ENCODE measurements at places on chromosomes 2 and 18.
A peak's percentile ranks its signal among the peaks of the same experiment; 100 is the strongest.

DNA sequence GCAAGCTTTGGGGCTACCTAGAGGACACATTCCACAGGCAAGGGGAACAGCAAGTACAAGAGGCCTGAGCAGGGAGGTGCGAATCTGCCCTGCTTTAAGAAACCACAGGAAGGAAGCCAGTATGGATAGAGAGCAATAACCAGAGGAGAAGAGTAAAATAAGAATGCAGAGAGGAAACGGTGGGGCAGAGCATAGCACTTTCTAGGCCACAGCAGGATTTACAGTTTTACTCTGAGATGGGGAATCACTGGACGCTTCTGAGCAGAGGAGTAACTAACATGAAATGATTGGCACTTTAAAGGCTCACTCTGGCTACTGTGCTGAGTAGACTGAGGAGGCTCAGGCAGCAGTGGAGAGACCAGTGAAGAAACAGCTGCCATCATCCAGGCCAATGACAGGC lies 23.8 kb downstream of the AAK1 start:
- DNase-seq: no peak

DNA sequence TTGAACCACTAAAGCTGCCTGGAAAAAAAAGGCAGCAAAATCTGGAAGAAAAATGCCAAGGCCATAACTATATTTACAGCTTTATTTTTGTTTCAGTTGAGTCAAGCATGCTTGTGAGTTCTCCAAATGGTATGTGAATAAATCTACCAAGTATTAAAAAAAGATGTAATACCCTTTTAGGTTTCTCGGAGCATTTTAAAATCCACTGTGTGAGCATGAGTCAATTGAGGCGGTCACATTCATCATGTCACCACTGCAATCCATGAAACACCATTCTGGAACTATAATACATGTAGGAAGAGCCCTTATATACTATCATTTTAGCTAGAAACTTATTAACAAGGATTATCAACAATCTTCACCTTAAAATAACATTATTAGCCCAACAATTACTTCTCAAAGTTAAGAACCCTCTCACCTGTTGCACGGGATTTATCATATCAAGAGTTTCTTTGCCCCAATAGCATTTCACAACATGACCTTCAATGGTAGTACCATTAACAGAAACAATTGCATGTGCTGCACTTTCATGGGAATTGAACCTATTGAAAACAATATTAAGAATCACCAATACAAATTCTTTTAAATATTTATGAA lies 24.2 kb upstream of the C2orf42 start:
- no peak for DNase-seq

DNA sequence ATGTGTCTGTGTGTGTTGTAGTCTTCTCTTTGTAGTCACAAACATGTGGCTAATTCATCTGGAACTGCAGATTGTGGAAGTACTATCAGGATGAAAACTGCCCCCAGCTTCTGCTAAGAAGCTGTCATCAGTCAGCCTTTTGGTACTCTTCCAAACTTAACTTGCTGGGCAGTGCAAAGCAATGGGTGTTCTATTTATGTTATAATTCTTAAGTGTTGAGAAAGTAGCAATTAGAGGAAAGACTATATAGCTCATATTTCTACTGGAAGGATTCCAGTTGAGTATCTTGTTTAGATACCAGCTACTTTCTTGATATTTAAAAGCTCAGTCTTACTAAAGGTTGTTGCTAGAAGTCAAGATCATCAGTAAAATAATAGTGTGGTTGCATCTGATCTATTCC lies 52.1 kb downstream of the SLC38A11 start:
- DNase-seq: no peak

DNA sequence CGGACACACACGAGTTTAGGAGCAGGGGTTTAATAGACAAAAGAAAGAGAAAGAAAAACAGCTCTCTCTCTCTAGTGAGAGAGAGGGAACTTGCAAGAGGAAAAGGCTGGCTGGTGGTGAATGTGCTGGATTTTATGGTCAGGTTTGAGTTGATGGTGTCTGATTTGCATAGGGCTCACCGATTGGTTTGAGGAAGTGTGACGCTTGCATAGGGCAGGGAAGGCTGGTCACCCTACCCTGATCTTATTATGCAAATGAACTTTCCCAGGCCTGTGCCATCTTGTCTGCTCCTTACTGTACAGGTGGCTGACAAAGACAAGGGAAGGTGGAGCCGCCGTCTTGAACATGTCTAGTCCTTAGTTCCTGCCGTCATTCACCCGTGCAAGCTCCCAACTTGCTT lies 408.9 kb downstream of the RIT2 start:
- no peak for DNase-seq

- no peak for DNase-seq
Observed at GRCh38 chr2:176488431-176488830, 219.2 kb downstream of the MTX2 start.

GRCh38 chr18:42527766-42528165 lies 572.7 kb downstream of the PIK3C3 start:
- DNase-seq: no peak

DNA sequence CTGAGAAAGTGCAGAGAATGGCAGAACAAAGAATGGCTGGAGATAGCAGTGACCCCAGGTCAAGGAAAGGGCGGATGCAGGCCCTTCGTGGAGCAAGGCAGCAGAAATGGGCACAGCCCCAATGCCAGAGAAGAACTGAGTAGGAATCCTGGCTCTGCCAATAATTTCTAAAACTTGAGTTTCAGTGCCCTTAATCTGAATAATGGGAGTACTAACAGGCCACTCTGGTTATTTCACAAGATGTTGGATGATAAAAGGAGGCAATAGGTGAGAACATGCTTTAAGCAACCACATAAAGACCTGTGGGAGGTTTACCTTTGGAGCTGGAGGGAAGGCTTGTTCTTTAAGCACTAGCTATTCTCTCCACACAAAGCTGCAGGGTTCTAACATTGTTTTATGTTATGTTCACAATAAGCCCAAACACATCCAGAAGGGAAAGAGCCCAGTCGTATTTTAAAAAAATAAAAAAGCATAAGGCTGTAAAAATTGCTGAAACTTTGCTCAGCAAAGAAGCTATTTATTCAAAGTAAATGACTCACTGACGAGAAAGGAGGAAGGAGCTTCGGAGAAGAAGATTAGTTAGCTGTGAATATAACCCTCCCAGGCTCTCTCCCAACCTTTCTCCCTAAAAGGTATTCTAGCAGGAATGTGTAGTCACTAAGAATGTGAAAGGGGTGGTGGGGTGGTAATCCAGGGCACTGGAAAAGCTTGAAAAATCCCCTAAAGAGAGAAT lies 470.2 kb downstream of the TXNL1 start:
- no peak for DNase-seq

- peak; percentile 0 for DNase-seq
Observed at GRCh38 chr18:29060349-29060748, 883.4 kb upstream of the CDH2 start.

GRCh38 chr2:49924044-49924817 lies 769.9 kb upstream of the FSHR start:
- no peak for DNase-seq

GRCh38 chr2:60410456-60411146 lies 142.9 kb downstream of the BCL11A start:
- no peak for DNase-seq

DNA sequence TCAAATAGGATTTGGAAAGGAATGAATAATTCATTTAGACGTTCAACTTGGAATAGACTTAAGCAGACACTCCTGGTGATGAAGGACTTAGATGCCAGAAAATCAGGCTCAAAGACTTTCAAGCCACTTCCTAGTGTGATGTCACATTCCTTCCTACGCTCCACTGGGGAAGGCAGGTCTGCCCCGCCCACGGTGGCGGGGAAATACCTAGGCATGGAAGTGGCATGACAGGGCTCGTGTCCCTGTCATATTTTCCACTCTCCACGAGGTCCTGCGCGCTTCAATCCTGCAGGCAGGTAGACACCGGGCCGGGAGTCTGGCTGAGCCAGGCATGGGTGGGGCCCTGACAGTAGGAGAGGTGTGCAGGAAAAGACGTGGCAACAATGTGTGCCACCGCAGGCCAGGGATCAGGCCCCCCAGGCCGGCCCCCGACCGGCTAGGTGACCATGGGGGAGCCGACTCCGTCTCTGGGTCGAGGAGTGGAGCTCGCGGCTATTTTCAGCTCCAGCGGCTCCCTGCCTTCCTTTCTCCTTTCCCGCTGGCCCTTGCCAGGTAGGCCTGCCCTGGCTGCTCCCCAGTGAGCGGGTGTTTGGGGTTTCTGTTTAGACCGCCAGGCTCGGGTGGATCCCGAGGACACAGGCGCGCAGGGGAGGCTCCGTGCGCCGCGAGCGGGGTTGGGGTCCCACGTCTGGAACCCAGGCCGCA lies at the start of gene IL1RL2:
IL1RL2 (plus strand) TSS at position 233 of the 705 bp plus-strand sequence. CDS start 845 bp downstream, outside the sequence.
- DNase-seq: no peak

GRCh38 chr18:31077878-31078277 lies 24.3 kb downstream of the DSC2 start:
- no peak for DNase-seq

DNA sequence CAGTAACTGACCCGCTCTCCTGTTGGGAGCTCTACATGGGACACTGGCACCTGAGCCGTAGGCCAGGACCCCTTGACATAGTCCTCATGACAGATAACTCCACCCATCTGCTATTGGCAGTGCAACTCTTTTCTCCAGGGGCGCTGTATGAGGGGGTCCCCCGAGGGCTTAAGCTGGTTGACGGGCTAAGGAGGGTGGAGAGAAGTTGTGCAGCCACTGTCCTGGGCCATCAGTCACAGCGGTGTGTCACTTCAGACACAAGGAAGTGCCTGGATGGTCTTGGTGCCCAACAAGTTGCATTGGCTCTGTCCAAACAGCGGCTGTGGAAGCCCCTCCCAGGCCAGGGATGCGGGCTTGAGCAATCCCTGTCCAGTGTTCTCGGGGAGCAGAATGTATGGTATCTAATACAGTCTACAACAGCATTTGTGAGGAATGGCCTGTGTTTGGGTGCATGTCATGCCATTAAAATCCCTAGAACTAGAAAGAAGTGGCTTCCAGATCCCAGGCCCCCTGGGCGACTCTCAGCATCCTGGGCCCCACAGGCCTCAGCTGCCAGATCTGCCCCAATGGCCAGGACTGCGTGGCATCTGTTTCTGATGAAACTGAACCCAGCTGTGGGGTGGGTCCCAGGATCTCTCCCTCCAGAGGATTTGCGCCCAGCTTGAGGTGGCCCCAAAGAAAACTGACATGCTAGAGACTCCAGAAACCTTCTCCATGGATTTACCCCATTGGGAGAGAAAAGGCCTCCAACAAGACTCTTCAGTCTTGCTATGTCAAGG lies 23.3 kb downstream of the TTC32 start:
- DNase-seq: no peak

GRCh38 chr2:119879502-119879901 lies 119.8 kb downstream of the PTPN4 start:
- DNase-seq: no peak

DNA sequence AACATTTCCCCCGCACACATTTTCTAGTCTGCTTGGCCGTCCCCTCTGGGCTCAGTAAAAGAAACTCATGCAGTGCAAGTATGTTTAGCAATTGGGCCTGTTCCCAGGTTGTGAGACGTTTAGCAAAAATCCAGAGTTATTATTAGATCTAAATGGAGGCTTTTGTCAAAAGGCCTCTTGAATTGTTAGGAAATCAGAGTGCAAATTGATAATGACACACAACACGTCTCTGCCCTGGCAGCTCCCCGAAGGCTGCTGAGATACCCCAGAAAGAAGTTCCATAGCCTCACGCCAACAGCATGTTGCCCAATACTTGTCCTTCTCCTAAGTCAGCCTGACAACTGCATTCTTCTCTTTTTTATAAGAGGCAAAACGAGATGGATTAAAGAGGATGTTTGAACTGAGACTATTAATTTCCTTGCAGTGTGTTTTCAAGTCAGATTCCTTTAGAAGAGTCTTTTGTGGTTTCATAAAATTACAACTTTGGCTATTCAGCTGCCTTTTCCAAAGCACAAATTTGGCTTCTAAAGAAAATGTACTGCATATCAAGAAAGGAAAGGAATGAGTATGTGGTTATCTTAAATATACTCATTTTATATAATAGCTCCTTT lies 202.2 kb downstream of the TRIB2 start:
- DNase-seq: no peak

DNA sequence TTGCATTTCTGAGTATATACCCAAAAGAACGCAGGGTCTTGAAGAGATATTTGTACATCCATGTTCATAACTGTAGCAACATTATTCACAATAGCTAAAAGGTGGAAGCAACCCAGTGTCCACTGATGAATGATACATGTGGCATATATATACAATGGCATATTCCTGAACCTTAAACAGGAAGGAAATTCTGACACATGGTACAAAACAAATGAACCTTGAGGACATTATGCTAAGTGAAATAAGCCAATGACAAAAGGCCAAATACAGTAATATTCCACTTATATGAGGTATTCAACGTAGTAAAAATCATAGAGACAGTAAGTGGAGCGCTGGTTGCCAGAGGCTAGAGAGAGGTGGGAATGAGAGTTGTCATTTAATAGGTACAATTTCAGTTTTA lies 8.1 kb downstream of the AAK1 start:
- no peak for DNase-seq

DNA sequence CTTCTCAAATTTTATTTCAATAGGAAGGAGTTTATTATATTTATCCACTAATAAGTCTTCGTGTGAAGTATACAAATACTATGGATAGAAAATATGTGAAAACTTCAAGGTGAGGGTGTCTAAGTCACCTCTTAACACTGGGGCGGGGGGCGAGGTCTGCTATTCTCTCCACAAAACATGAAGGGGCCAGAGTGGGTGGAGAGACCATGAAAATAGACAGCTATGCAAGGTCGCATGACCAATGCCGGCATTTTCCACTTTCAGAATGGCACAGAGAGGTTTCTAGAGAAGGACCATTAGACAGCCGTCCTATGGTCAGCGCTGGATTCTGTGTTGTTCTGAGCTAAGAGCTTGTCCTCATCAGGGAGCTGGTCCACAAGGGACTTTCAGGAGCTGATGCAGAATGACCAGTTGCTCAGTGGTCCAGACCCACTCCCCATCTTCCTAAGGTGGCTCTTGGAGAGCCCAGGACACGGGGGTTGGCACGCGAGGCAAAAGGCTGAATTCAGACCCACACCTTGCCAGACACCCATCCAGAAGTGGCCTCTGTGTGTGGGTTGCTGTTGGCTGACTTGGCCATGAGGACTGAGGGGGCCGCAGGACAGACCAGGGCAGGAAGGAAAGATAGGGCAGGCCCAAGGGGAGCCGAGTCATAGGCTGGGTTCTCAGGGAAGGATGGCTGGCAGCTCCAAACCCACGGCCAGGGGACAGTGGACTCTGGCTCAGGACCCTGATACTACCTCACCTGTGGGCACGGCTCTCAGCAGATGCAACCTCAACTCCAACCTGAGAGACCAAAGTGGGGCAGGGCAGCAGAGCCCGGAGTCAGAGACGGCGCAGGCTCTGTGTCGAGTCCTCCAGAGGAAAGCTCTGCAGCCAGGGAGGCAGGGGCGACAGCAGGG lies 69.8 kb downstream of the NDUFA10 start:
- DNase-seq: no peak

GRCh38 chr2:7012141-7012764 lies 95.0 kb downstream of the RNF144A start:
- no peak for DNase-seq

- DNase-seq: no peak
Observed at GRCh38 chr2:55883829-55884228, 39.8 kb downstream of the EFEMP1 start.
